ENCODE measurements at places on chromosomes 2 and 18.

GRCh38 chr2:109171444-109172334 is 42.7 kb downstream of the SH3RF3 start:
- H3K4me3 ChIP-seq, result peak overlapping the region; percentile 47
- H3K27me3 ChIP-seq, result no peaks in the 10 kb centered on the region
- H3K36me3 ChIP-seq, result no peaks in the 10 kb centered on the region
- peak; percentile 100 for DNase-seq

- DNase-seq, result no peak
- peaks cover 2% of the 10 kb centered on the region for H3K4me1 ChIP-seq
- H3K27ac ChIP-seq, result no peak overlapping the region
- no peaks in the 10 kb centered on the region for H3K27me3 ChIP-seq
Measured at GRCh38 chr2:152481881-152482583, 147.1 kb downstream of the FMNL2 start.

- H3K27ac ChIP-seq, result no peak overlapping the region
- peaks cover 49% of the 10 kb centered on the region for H3K27me3 ChIP-seq
- no peak for DNase-seq
- no peak overlapping the region for H3K4me3 ChIP-seq
- H3K4me1 ChIP-seq, result peaks cover 30% of the 10 kb centered on the region
Measured at GRCh38 chr18:75206452-75207309, 2.3 kb downstream of the PTGR3 start.

DNA sequence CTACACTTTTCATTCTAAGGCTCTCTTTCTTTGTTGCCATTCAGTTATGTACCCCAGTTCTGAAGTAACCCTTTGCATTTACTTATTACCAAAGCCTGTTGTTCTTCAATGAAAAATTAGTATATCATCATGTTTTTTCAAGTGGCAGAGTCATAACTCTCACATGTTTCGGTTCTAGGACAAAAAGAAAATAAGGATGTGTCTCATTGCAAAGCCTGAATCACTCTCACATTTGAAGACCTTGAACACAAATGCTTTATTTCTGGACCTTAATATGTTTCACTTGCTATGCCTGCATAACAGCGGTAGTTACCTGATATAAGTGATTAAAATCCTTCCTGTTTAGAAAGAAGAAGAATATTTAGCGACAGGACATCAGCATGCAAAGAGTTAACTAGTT is 49.1 kb downstream of the ZEB2 start:
- peak overlapping the region; percentile 13 for H3K27ac ChIP-seq
- no peak for DNase-seq
- no peak overlapping the region for H3K4me3 ChIP-seq
- peaks cover 8% of the 10 kb centered on the region for H3K4me1 ChIP-seq
- peaks cover 42% of the 10 kb centered on the region for H3K36me3 ChIP-seq

DNA sequence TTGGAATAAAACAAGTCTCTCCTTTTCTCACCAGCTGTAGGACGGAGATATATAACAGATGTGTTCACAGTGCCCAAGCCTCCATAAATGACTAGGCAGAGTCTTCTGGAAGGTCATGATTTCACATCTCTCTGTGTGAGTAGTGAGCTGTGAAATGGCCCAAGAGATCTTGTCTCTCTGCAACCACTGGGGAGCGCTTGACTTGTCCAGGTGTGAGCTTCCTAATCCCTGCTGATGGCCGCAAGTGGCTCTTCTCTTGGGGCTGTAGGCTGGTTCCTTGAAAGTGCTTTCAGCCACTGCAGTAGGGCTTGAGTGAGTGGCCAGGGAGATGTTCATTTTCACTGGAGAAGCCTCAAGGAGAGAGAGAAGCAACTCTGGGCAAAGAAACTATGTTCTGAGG is 38.1 kb upstream of the OTOS start:
- no peaks in the 10 kb centered on the region for H3K36me3 ChIP-seq
- peaks cover 97% of the 10 kb centered on the region for H3K27me3 ChIP-seq
- H3K27ac ChIP-seq, result no peak overlapping the region
- no peak overlapping the region for H3K4me3 ChIP-seq

DNA sequence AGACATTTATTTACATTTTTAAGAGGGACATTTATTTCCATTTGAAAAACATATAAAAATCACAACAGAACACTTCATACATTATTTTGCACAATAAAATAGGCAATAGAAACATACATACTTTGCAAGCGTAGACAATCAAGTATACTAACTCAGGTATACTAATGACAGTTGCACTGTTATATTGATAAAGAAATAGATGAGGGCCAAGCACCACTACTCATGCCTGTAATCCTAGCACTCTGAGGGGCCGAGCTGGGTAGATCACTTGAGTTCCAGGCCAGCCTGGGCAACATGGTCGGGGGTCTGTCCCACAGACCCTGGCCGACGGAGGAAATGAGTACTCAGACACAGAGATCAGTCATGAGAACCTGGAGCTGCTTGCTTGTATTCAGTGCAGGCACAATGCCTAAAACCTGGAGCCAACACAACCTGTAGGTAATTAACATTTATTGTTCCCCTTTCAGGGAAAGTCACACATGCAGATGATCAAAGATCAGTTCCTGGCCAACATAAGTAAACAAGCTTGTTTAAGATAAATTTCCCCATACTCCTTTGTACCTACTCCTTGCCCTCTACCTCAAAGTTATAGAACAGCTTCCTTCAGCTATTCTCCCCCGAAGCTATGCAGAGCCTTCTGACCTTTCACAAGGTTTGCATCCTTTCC is 1960.2 kb downstream of the SUCLG1 start:
- H3K27me3 ChIP-seq, result no peaks in the 10 kb centered on the region
- no peaks in the 10 kb centered on the region for H3K36me3 ChIP-seq
- no peak for DNase-seq
- no peaks in the 10 kb centered on the region for H3K4me1 ChIP-seq

DNA sequence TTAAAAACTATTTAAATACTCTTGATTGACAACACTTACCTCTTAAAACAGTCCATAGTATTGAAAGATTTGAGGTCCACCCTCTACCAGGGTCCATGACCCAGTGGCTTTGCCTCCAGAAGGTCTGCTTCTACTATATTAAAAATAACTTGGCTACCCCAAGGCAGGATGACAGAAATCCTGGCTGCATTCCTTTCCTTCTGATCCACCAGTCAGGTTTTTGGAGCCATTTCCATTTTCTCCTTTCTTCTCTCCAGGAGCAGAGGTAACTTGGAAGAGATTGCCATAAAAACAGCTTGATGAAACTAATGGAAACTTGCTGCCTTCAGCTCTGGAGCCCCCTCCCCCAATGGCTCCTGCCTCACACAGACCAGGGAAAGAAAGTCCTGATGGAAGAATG is 2.6 kb upstream of the FAM171B start:
- H3K4me1 ChIP-seq, result peaks cover 5% of the 10 kb centered on the region
- H3K27ac ChIP-seq, result no peak overlapping the region
- no peaks in the 10 kb centered on the region for H3K36me3 ChIP-seq
